ENCODE measurements at places on chromosomes 1 and 21. TPM values are rescaled to one million over a fixed set of nuclear protein-coding genes. Genes with fewer than 3 reads are reported as not detected.

LINGO4 gene
- polyA plus RNA-seq = 0.15 TPM

TRIM46 gene
- 0.44 TPM for polyA plus RNA-seq

PER3 gene
- polyA plus RNA-seq = 3.7 TPM

FAM72B gene
- 1.1 TPM for polyA plus RNA-seq

TAS1R1 gene
- polyA plus RNA-seq = 0.09 TPM

AMY2B gene
- polyA plus RNA-seq = 1.1 TPM

ZNF687 gene
- 1.6 TPM for polyA plus RNA-seq

PRELP gene
- polyA plus RNA-seq = not detected

RGS5 gene
- 2.2 TPM for polyA plus RNA-seq

RXFP4 gene
- 1.4 TPM for polyA plus RNA-seq

LCE3E gene
- polyA plus RNA-seq = not detected

C4BPA gene
- not detected for polyA plus RNA-seq

MAP3K21 gene
- 0.24 TPM for polyA plus RNA-seq

HHAT gene
- polyA plus RNA-seq = 1.4 TPM

CACHD1 gene
- polyA plus RNA-seq = not detected

LIN28A gene
- not detected for polyA plus RNA-seq

TAS1R3 gene
- polyA plus RNA-seq = not detected

VANGL2 gene
- not detected for polyA plus RNA-seq

LENEP gene
- not detected for polyA plus RNA-seq

PIGR gene
- not detected for polyA plus RNA-seq

TMOD4 gene
- not detected for polyA plus RNA-seq

BATF3 gene
- 2.3 TPM for polyA plus RNA-seq

UBXN11 gene
- 8.1 TPM for polyA plus RNA-seq

GNAT2 gene
- not detected for polyA plus RNA-seq

CD5L gene
- not detected for polyA plus RNA-seq

WDR64 gene
- not detected for polyA plus RNA-seq

BMP8A gene
- not detected for polyA plus RNA-seq

TGFBR3 gene
- polyA plus RNA-seq = 20.0 TPM

RAVER2 gene
- polyA plus RNA-seq = 0.84 TPM

RPE65 gene
- not detected for polyA plus RNA-seq

PRDX6 gene
- 138 TPM for polyA plus RNA-seq

IGSF3 gene
- not detected for polyA plus RNA-seq

ELAPOR1 gene
- 16.7 TPM for polyA plus RNA-seq

ADGRL4 gene
- not detected for polyA plus RNA-seq

HTR6 gene
- not detected for polyA plus RNA-seq

TTF2 gene
- polyA plus RNA-seq = 13.0 TPM

LCE1E gene
- not detected for polyA plus RNA-seq

AK5 gene
- 22.5 TPM for polyA plus RNA-seq

TBX19 gene
- 2.8 TPM for polyA plus RNA-seq

FCAMR gene
- not detected for polyA plus RNA-seq

C1orf185 gene
- polyA plus RNA-seq = not detected

CA14 gene
- 0.72 TPM for polyA plus RNA-seq
